DMS153 (cell line): ENCODE measurements at places on chromosomes 6 and 20.

- no peak for DNase-seq
Measured at GRCh38 chr6:36807143-36807542, 32.1 kb downstream of the CPNE5 start.

- DNase-seq, result no peak
Measured at GRCh38 chr20:32804817-32805216, 14.9 kb upstream of the MAPRE1 start.

- DNase-seq, result no peak
Measured at GRCh38 chr6:20569000-20569610, 34.8 kb downstream of the CDKAL1 start.

GRCh38 chr20:37071481-37071911, 24.3 kb downstream of the RBL1 start:
- no peak for DNase-seq

GRCh38 chr6:107565165-107565723, 75.3 kb downstream of the SOBP start:
- DNase-seq, result no peak

DNA sequence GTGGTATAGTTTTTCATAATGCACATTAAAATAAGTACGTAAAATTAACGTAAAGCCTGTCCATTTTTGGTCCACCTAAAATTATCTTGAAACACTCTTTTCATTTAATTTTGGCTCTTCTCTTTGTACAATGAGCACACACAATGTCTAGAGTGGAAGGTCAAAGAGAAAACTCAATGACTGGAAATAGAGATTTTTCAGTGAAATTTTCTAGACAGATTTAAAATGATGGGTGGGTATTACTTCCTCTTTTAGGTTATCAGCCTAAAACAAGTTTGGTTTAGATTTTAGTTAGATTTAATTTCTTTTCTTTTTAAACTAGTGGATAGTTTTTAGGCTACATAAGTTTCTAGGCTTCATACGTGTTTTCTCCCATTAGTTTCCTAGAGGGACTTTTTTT, 24.9 kb downstream of the DSE start:
- DNase-seq, result no peak

DNA sequence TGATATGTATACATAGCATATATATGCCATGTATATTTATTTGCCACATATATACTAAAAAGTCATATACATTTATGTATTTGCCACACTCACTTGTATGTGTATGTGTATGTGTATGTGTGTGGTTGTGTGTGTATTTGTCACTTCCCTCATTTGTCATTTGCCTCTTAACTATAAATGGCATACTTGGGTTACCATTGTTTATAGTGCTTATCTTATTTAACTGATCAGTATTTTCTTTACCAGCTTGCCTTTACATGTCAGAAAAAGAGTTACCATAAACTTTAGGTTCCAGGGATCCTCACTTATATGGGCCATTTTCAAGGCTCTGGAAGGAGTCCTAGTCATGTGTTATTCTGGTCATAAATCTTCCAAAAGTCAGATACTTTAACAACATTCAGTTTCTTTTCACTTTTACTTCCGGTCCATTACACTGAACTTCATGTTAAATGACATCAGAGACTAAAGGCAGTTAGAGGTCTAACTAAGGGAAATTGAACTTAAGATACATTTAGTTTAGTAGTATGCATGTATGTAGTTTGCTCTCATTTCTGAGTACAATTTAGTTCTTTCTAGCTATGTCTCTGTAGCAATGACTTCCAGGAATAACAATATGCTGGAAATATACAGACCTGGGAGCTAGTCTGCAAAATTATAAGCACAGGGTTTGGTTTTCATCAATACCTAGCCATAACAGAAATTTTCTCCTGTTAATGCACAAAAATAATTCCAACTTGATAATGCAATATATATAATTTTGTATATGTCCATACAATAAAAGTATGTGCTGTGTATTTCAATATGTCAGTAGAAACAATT, 33.7 kb upstream of the HIVEP1 start:
- DNase-seq, result no peak

- no peak for DNase-seq
Measured at GRCh38 chr6:154292855-154293519, 63.6 kb downstream of the IPCEF1 start.

- DNase-seq, result no peak
Measured at GRCh38 chr6:41711323-41712038, 23.9 kb downstream of the TFEB start.

- no peak for DNase-seq
Measured at GRCh38 chr6:56556751-56557540, 85.7 kb downstream of the DST start.

DNA sequence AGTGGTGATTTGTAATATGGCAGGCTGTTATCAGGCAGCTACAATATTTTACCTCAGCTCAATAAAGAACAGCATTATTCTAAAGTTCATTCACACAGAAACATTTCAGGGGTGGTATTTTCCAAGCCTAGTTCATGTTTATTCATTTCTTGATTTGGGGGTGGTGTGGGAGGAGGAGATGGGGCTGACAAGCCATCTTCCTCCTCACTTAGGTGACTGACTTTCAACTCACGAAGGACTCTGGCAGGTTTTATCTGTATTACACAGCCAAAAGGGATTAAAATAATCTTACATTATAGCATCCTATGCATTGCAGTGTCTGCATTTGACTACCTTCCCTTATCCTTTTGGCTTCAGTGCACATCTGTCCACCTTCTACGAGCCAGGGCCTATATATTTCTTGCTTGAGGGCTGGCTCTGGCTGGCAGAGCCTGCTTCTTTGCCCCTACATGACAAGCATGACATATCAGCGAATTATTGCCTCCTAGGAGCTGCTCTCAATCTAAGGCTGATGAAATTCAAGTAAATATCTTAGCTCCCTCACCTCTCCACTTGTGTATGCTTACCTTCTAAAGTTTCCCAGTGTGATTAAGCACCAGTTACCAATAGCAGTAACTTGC, 20.0 kb downstream of the KHDRBS2 start:
- no peak for DNase-seq

DNA sequence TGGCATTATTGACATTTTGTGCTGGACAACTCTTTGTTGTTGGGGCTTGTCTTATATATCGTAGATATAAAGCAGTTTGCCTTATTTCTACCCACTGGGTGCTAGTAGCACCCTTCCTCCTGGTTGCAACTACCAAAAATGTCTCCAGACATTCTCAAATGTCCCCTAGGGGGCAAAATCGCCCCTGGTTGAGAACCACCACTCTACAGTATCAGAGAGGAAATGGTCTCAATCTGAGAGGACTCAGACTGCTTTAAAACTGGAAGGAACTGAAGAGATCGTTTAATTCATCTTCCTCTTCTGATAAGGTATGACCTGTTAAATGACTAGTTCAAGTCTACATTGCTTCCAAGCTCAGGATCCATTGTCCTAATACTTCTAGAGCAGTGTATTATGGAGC, 14.9 kb downstream of the SH3BGRL2 start:
- no peak for DNase-seq

DNA sequence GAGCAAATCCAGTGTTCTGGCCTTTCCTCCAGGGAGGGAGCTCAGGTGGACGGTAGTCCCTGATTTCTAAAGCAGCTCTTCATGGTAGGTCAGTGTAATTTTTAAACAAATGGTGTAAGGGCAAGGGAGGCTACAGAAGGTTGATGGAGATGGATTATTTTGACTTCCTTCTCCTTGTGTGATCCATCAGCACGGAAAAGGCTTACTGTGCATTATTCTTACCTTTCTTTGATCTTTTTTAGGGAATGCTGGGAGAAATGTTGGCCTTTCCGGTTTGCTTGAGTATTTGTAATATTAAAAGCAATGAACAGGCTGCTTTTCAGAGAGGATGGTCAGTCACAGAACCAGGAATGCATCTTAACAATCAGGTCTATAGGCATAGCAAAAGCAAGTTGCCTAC, 487.0 kb upstream of the BTBD3 start:
- no peak for DNase-seq

- peak; percentile 67 for DNase-seq
Measured at GRCh38 chr6:82364087-82365015, 734 bp downstream of the TPBG start.

GRCh38 chr6:142975365-142975764, 30.4 kb upstream of the HIVEP2 start:
- no peak for DNase-seq

DNA sequence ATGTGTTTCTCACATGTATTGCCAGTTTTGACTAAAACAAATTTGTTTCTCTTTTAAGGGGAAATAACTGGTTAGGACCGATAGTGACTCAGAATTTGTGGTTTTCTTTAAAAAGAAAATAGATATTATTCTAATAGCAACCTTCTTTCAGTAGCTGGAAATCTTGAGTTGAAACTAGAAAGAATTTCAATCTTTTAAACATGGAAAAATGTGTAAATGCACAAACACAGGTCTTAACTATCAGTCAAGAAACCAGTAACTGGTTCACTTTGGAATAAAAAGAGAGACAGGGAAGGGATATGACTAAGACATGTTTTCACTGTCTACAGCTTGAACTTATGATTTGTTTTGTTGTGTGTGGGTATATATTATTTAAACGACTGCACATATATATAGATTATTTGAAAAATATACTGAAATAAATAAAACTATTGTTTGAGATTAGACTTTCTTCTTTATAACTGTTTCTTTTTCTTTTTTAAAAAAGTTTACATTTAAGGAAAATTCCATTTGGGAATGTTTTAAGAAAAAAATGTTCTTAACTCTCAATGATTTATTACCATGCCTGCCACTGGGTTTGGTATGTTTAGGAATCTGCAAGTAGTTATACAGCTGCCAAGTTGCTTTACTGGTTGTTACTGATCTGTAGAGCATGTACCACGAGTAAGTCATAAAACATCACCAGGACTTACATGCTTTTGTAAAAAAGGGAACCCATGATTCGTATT, 753.3 kb upstream of the MARCKS start:
- no peak for DNase-seq

GRCh38 chr20:33563788-33564187, 73.9 kb downstream of the CBFA2T2 start:
- DNase-seq, result no peak

- DNase-seq, result no peak
Measured at GRCh38 chr20:38152621-38153221, 12.3 kb downstream of the TGM2 start.

- DNase-seq, result no peak
Measured at GRCh38 chr6:5208057-5208456, 52.7 kb downstream of the LYRM4 start.

GRCh38 chr6:71446470-71446869, 157.9 kb downstream of the OGFRL1 start:
- DNase-seq, result no peak

GRCh38 chr20:3371754-3372153, 35.7 kb downstream of the DNAAF9 start:
- no peak for DNase-seq

GRCh38 chr6:69220375-69220774, 576.4 kb downstream of the LMBRD1 start:
- no peak for DNase-seq

GRCh38 chr6:114063956-114064355, 93.0 kb upstream of the HDAC2 start:
- no peak for DNase-seq

GRCh38 chr6:24935366-24936152, at the start of gene RIPOR2:
RIPOR2 (minus strand) TSS chr6:24935960; CDS start chr6:24935898, 62 bp downstream.
- no peak for DNase-seq

GRCh38 chr6:31701666-31702404, 1.3 kb downstream of the ABHD16A start:
- DNase-seq, result peak; percentile 5

GRCh38 chr6:32129297-32130088, 595 bp downstream of the FKBPL start:
- no peak for DNase-seq

DNA sequence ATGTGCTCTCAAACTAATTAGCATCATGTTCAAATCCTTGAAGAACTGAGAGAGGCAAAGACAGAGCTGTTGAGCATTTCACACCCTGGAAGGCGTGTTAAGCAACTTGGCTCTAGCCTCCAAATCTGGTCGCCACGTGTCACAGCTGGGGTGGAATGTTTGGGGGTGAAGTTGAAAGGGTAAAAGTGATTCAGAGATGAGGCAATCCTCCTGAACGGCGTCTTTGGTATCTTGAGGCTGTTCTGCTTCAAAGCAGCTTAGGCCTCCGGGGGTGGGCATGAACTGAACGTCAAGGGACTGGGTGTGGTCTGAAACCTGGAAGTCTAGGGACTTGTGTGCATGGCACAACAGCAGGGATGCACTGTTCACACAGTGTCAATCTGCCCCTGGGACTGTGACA, 62.3 kb downstream of the TRAM2 start:
- DNase-seq, result no peak

DNA sequence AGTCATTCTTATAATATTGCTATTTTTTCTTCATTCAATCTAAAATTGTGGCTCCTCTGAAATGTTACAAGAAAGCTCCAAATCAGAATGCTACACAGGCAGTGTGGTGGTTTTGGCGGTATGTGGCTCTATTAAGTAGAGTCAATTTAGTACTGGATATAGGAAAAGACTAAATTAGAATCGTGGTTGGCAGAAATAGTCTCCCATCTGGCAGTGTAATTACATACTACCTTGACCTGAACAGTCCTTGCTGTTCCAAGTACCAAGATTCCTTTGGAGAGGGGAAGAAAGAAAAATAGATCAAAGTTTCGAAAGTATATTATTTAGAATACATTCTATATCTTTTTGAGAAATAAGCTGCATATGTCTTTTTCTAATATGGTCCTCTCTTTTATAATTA, 78.2 kb downstream of the C6orf118 start:
- DNase-seq, result no peak

GRCh38 chr20:41214666-41215065, 77.3 kb downstream of the PLCG1 start:
- no peak for DNase-seq

DNA sequence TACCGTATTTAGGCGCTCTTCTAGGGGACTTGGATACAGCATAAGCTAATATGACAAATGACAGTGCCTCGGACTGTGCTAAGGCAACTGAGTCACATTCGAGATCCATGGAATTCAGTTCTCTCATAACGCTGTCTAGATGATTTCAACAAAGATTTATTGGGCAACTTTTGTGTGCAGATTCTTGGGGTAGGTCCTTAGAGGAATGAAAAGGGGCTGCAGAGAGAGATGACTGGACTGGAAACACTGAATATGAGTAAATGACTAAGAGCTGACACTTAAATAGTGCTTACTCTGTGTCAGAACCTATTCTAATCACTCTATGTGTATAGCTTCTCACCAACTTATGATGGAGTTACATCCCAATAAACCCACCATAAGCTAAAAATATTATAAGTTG, 36.4 kb upstream of the MARCKS start:
- no peak for DNase-seq

GRCh38 chr6:131013495-131013894, 49.5 kb downstream of the EPB41L2 start:
- DNase-seq, result no peak

DNA sequence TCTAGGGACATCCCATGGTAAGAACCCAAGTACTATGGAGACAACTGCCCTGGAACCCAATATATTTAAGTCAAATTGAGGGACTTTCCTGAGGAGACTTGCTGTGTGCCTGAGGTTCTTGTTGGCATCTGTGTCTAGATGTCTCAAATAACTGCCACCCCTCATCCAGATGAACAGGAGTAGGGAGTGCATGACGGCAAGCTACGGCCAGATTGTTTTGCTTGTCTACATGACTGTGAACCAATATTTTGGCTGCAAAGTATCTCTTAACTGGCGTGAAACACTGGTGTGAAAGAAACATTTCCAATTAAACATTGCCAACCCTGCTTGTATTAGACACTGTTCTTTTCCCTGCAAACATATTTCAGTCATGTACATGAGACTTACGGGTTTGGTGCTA, 52.4 kb upstream of the SIM1 start:
- no peak for DNase-seq
